ENCODE measurements at places on chromosomes 7 and 10. TPM values are rescaled to one million over a fixed set of nuclear protein-coding genes. Genes with fewer than 3 reads are reported as not detected.

GRCh38 chr7:7125963-7126362, 56.4 kb upstream of the C1GALT1 start:
- DNase-seq: no peak

- DNase-seq: no peak
These were observed 10.5 kb downstream of the ST8SIA6 start for GRCh38 chr10:17443707-17444387.

The CALML3 gene
- total RNA-seq: not detected

DNA sequence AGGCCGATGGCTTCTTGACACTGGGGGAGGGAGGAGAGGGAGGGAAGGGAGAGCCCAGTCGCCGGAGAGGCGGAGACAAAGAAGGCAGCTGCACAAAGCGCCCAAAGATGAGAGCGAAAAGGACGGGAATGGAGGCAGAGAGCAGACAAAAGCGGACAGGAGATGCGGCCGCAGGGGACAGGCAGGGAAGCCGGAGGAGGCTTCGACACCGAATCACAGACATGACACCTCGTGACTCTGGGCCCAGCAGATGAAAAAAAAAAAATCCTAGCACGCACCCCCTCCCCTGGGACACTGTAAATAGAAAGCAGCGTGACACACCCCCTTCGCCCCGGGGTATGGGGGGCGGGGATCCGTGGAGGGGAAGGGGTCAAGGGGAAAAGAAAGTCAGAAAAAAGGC, 976 bp downstream of the NAT16 start:
- DNase-seq: no peak

The NAT16 gene
- not detected for total RNA-seq

GRCh38 chr7:46397591-46397990, 476.5 kb upstream of the IGFBP3 start:
- no peak for DNase-seq

- peak; percentile 82 for DNase-seq
These were observed 656 bp upstream of the CNNM2 start for GRCh38 chr10:102917314-102917961.

DNA sequence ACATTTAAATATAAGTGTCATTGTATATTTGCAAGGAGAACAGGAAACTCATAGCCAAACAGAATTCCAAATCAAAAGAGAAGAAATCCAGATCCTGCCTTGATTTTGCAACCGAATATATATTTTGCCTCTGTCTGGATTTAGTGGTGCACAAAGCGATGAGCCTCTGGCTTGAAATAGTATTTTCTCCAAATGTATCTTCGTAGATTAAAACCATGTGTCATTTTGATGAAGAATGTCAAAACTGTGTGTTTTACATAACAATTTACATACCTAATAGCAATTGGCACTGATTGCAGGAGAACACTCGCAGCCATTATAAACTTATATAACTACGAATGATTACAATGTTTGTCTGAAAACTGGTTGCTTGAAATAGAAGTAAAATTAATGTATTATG, 156.4 kb downstream of the ARID5B start:
- no peak for DNase-seq

The HPSE2 gene
- total RNA-seq: not detected

DNA sequence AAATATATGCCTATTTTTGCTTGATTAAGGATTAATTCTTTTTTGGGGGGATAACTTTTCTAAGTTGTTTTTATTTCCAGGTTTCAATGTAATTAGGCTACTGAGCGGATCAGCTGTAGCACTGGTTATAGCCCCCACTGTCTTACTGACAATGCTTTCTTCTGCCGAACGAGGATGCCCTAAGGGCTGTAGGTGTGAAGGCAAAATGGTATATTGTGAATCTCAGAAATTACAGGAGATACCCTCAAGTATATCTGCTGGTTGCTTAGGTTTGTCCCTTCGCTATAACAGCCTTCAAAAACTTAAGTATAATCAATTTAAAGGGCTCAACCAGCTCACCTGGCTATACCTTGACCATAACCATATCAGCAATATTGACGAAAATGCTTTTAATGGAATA, 1.0 kb downstream of the LRRTM3 start:
- no peak for DNase-seq

All from uterus (tissue), 4 donors.